ENCODE measurements at places on chromosomes 3 and 15.

DNA sequence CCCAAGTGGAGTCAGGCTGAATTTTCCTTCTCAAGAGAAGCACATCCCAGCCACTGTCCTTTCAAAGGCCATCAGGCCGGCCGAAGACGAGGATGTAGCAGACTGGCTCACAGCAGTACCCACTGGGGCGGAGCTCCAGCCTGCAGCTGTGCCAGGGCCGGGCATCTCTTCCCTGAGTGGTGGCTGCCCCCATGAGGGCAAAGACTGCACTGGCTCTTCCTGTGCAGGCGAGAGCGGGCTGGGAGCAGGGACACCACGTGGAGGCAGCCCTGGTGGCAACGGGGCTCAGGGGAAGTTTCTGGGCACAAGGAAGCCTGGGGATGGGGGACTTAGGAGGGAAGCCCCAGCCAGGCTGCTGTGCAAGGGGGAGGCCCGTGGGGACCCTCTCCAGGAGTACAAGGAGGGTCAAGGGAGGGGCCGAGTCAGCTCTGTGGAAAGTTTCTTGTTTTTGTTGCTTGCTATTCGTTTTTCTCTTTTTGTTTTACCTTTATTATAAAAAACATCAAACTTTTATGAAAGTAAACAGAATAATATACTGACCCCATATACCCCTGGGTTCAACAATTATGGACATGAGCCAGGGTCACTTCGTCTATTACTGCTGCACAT, 66.1 kb downstream of the RPN1 start:
- DNase-seq, result no peak

DNA sequence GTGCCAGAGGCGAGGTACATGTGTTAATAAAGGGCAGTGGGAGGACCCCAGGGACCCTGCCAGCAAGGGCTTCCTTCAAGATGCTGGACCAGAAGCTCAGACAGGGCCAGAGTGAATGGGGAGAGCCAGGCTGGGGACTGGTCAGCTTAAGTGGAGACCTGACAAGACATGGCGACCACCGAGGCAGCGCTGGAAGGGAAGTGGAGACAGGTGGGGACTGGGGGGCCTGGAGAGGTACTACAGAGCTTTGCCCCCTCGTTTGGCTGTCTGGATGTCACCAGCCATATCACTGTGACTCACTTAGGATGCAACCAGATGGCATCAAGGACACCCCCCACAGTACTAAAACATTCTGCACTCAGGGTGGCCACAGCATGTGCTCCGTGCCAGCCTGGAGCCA, 97.9 kb downstream of the ADCY5 start:
- no peak for DNase-seq

- DNase-seq, result no peak
Observed at GRCh38 chr3:31590650-31591049, 57.9 kb downstream of the STT3B start.

DNA sequence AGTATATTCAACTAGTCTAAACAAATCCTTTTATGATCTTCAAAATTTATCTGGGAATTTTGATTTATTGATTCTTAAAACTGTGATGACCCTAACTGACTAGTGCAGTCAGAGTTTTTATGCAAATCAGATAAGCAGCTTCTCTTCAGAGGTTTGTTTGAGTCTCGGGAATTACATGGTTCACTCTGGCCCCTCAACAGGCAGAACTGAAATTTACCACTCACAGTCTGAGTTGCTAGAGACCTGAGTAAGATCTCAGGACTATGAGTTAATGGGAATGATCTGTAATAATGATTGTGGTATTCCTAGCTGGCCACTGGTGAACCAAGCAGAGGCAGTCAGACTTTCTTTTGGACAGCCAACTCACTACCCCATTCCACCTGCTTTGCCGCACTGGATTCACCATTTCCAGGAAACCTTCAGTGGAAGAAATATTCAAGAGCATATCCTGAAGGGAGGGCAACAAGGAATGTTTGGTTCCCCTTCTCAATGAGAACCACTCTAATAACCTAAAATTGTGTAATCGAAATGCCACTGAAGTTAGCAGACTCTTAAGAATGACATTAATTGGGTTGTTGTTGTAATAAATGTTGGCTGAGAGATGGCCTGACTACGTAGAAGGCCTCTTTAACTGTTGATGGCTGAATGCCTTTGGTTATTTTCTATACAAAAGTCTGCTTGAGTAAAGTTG, 11.5 kb upstream of the DNAJC13 start:
- DNase-seq, result no peak

- no peak for DNase-seq
Observed at GRCh38 chr15:59999612-60000112, 4.4 kb upstream of the FOXB1 start.

DNA sequence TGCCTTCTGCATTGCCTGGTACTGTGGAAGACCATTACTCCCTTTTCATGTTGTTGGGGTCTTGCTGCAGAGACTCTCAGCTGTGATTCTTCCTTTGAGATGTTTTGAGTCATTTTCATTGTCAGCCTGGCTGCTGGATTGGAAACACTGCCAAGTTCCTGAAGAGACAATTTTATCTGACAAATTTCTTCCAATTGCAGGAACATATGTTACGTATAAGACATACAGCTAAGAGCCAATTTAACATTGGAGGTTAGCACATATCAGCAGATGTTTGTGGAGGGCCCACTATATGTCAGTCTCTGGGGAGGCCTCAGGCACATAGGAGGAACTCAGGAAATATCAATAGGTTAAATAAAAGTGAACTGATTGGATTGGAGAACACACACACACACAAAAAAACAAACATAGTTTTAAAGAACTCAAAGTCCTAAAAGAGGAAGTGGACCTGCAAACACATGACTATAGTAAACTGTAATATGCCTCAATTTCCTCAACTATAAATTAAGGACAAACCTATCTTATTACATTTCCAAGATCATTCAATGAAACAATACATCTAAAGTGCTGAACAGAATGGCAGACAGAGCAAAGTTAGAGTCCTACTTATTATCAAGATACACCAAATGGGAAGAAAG, 172.3 kb downstream of the MYRIP start:
- DNase-seq, result no peak

- peak; percentile 39 for DNase-seq
Observed at GRCh38 chr3:46089237-46090011, 62.1 kb upstream of the XCR1 start.

DNA sequence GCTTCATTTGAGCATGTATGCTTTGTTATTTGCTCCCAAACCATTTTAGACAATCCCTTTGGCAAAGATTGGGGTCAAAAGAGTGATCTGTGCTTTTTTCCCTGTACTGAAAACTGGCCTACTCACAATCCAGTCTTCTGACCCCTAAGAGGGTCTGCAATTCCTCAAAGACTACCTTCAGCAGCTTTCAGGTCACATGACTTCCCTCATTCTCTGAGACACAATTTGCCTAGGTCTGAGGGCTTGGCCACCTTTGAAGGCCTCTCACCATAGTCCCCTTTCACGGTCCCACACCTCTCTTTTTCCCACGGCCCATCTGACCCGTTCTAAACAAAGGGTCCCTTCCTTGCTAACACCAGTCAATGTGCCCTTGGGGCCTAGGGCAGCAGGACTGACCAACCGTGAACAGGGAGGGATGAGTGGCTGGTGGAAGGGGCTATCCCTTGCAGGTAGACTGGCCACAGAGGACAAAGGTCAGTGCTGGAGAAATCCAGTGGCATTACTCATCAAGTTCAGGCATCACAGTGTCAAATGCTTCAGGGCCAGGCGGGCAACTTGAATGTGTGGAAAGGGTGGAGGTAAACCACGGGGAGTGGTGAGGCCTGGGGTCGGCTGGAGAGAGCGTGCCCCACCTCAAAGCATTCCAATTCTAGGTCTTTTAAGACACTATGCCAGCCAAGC, 10.8 kb downstream of the RASL12 start:
- DNase-seq, result no peak

GRCh38 chr3:19065027-19065426, 83.3 kb upstream of the KCNH8 start:
- no peak for DNase-seq

- no peak for DNase-seq
Observed at GRCh38 chr3:19216669-19217337, 68.5 kb downstream of the KCNH8 start.

DNA sequence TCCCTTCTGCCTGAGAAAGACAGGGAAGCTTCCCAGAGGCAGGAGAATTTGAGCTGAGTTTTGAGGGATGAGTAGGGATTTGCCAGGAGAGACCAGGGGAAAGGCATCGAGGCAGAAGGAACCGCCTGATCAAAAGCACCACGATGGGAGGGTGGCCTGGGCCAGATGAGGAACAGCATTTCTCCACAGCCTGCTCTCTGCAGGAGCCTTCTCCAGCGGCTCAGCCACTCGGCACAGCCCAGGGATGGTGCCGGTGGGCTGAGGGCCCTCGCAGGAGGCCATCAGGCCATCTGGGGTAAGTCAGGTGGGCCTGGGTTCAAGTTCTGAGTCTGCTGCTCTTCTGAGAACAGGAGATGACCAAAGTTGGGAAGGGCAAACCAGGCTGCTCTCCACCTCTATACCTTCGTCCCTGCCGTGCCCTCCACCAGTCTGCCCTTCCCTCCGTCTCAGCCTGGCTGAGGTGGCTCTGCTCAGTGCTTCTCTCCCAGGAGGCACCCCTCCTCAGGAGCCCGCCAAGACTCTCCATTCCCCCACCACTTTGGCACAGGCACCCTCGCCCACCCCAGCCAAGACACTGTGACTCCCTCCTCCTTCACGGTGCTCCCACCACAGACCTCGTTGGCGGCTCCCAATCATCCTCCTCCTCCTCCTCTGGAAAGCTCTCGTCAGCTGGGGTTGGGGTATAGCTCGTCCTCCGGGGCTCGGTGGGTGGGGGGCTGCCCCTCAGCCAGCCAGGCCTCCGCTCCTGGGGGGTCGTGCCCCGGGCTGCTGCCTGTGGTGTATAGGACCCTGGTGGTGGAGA, 34.9 kb downstream of the GRIP2 start:
- DNase-seq, result no peak

GRCh38 chr15:52067545-52067926, 45.0 kb downstream of the BCL2L10 start:
- no peak for DNase-seq

GRCh38 chr3:160779040-160779439, 23.0 kb downstream of the PPM1L start:
- no peak for DNase-seq

GRCh38 chr15:80581976-80582375, 113.1 kb upstream of the ABHD17C start:
- DNase-seq, result no peak

DNA sequence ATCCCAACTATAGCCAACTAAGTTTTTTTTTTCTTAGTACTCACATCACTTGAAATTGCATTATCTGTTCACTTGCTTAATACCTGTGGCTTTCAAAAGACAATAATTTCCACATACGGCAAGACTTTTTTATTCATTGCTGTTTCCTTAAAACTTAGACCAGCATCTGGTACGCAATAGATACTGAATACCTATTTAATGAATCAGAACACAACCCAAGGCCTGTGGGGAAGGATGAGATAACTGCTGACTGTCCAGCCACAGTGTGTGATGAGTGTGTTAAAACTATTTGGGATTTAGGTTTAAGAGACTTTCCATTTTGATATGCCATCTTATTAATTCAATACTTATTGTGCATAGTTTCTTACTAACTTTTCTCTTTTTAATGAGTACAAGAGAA, 988.7 kb downstream of the NTRK3 start:
- no peak for DNase-seq

DNA sequence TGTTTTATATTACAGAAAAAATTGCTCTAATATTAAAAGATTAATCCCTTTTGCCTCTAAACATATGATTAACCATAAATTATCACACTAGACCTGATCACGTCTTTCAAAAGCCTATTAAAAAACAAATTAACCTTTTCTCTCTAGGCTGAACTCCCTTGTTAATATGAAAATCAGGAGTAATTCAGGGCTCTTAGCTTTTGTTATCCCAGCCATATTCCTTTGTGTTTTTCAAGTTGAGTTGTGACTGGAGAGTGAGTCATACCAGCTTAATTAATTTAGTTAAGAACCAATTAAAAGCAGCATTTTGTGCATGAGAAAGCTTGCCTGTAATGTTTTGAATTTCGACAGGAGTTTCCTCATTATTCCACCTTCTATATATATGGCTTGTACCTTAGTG, 385.8 kb downstream of the VGLL3 start:
- no peak for DNase-seq

- DNase-seq, result no peak
Observed at GRCh38 chr3:42472555-42472954, 29.9 kb upstream of the VIPR1 start.

GRCh38 chr3:142077155-142077858, 72.0 kb downstream of the TFDP2 start:
- DNase-seq, result no peak

GRCh38 chr15:64232400-64232799, 69.6 kb upstream of the PPIB start:
- no peak for DNase-seq

DNA sequence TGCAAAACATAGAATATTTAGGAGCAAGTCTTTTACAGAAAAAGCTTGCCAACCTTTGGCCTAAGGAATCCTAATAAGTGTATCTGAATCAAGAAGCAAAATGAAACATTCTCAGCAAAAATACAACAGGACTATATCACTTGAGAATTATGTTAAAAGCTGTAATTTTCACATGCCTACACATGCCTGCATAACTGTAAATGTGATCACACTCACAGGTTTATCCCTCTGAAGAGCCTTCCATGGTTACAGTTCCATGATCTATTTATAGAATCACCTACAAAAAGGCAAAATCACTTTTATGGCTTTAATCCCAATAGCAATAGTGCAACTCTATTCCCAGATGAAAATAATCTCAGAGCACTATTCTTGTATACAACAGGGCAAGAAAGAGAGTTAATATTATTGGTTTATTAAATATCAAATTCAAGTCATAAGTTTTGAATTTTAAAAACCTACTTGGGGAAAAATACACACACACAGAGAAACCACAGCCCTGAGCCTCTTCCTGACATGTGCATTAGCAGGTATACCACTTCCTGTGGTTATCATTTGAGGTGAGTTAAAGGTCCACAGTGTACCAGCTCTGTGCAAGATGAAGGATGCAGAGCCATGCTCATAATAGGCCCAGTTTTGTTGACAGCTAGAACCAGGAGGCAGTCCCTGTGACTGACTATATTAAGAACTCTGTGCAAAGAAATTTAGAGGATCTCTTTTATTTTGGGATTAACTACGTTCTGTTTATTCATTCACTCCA, 252.5 kb upstream of the TGFBR2 start:
- no peak for DNase-seq

- no peak for DNase-seq
Observed at GRCh38 chr3:11434017-11434526, 161.9 kb downstream of the ATG7 start.

DNA sequence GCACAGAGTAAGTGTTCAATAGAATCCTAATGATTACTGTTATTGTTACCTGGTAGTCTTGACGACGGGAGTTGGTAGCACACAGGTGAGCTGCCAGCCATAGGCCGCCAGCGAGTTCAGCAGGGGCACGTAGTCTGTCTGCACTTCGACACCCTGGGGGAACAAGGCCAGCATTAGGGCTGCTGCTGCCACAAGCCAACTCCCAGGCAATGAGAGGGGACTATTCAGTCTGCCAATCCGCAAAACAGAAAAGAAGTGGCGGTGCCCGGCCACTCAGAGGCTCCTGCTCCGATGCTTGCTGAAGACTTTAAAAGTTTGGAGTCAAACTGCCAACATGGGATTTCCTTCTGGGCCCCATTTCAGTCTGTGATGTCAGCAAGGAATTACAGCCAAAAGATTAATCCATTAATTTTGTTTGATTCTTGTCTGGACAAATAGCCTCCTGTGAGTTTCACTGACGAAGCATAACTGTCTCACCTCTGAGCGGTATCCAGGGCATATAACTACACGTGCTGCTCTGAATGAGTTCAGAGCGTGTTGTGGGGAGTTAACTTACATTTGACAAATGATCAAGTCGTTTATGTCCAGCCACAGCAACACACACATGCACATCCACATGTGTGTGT, 61.8 kb downstream of the OXNAD1 start:
- no peak for DNase-seq

All from C1 segment of cervical spinal cord (tissue), 14 donors.